Activated naive CD4-positive, alpha-beta T cell (primary cell): ENCODE measurements at places on chromosomes 16 and 17.

DNA sequence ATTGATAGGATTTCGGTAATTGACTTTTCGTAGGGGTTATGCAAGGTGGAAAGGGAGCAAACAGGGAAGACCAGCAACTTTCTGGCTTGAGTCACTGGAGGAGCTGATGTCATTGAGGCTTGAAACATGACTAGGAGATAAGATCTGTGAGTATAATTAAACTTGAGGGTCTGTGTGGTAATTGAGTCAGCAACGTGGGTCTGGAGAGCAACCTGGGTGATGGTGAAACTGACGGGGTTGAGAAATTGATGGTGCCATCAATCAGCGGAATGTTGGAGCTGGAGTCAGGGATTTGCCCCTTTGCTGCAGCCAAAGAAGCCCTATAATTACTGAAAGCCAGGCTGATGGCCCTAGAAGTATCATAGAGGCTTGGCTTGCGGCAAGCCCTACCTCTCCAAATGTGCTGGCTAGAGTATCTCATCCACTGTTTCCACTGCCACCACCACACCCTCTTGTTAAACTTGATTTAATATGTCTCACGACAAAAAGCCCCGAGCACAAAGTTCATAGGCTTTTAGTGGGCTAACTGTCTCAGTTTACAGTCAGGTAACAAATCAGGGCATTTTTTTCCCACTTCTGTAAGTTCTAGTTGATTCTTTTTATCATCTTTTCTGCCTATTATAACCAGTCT, 186.9 kb upstream of the ELAC2 start:
- no peak for DNase-seq

DNA sequence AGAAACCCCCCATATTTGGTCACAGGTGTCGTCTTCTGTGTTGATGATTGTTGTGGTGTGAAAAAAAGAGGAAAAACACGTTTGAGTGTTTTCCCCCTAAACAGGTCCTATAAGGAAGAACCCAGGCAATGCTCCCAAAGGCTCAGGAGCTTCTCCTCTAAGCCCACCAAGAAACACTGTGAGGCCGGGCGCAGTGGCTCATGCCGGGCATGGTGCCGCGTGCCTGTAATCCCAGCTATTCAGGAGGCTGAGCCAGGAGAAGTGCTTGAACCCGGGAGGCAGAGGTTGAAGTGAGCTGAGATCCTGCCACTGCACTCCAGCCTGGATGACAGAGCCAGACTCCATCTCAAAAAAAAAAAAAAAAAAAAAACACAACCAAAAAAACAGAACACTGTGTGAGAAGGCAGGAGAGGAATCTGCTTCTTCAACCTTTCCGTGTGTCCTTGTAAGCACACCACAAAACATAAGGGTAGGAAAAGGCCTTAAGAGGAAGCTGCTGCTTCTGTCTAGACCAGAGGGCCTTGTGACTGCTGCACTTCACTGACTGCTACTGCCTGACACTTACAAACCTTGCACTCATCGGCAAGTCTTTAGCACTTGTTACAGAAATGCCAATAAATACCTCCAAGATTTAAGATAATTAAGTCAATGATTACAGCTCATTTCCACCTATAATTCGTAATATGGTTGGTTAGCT, 9.3 kb downstream of the JPT1 start:
- DNase-seq = no peak

DNA sequence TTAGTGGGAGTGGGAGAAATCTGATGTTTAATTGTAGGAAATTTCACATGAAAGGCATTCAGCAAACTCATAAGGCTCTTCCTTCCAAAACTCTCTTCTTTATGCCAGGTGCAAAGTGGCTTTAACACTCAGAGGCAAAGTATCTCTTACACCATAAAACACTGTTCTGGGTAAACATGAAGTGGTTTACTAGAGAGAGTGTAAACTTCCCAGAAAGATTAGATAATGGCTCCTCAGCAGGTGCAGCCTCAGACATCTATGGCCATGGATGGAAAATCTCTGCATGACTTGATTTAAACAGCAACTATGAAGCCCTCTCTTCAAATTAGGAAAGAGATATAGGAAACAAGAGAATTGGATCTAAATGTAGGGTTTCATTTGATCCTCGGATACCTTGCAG, 583.1 kb upstream of the SALL1 start:
- no peak for DNase-seq

DNA sequence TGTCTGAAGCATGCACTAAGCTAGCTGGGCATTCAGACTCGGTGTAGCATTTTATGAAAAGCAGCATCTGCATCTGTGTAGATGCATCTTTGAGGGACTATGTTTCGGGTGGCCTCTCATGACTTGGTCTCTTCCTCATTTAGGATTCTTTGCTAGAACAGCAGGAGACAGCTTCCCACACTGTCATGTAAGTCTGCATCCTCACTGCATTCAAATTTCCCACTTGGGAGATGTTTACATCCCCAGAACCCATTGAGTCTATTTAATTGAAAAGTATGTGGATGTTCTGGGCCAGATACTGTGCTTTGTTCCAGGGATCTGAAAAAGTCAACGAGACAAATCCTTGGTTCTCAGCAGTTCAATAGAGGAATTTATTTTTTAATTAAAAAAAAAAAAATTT, 198.6 kb upstream of the EEF2KMT start:
- no peak for DNase-seq

GRCh38 chr17:35460354-35460851, 11.8 kb upstream of the SLFN13 start:
- peak; percentile 51 for DNase-seq

- DNase-seq = no peak
These were observed 4.5 kb upstream of the LMF1 start for GRCh38 chr16:975291-975690.

- no peak for DNase-seq
These were observed 11.9 kb downstream of the SEC14L5 start for GRCh38 chr16:4970010-4970409.

DNA sequence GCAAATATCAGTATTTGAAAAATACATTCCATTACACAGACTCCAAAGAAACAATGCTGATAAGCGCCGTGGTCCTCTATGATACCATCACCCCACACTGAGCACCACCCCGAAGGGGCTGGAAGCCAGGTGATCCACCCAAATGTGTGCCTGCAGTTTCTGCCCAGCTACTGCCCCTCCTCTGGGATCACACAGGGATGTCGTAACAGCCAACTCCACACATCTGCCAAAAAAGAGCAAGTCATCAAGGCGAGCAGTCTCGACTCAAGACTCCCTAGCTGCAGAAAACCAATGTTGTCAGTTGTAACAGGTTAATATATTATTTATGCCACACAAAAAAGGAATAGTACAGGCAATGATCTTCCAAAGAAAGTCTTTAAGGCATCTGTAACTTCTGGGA, 21.0 kb downstream of the CYB5D2 start:
- no peak for DNase-seq

DNA sequence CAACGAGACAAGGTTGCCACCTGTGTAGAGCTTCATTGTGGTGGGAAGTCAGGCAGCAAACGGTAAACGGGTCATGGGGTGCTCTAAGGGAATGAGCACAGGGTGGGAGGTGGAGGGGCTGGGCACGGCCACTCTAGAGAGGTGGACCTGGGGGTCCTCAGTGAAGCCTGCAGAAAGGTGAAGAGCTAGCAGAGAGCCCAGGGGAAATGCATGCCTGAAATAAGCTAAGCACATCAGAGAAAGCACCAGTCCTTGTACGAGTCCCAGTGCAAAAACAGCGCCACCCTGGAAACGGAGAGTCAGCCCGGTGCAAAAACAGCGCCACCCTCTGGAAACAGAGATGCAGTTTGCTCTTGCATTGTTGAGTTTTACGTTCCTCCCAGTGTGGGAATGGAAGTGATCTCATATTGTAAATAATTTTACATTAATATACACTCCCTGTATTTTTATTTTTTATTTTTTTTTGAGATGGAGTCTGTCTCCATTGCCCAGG, 65.0 kb downstream of the TBC1D16 start:
- DNase-seq = no peak

DNA sequence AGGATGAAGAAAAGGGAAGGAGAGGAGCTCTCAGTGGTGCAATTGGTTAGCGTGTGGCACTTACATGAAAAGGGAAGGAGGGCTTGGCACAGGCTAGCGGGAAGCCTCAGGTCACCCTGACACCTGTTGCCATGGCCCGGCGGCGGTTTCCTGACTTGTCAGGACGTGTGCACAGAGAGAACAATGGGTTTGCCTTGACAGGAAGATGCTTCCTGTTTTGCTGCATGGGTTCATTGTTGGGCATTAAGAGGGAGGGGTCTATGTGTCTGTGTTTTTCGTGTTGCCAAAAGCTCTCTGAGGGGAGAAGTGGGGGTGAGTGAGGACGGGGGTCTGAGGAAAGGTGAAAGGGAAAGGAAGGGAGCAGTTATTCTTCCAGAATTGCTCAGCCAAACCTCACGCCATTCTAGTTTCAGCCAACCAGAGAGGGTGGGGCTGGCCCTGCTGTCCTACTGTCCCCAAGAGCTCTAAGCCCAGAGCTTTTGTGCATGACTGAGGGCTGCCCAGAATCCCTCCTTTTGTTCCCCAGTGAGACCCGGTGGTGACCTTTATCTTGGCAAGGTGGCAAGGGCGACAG, 17.1 kb upstream of the CCR7 start:
- DNase-seq = peak; percentile 78

- no peak for DNase-seq
These were observed 335 bp downstream of the NECAB2 start for GRCh38 chr16:83968306-83968851.

GRCh38 chr17:80755650-80756405, 211.2 kb downstream of the RPTOR start:
- no peak for DNase-seq

- DNase-seq = no peak
These were observed 386.6 kb downstream of the XYLT1 start for GRCh38 chr16:17084130-17084529.

GRCh38 chr17:15412606-15413005, 54.8 kb downstream of the CDRT4 start:
- DNase-seq = no peak

DNA sequence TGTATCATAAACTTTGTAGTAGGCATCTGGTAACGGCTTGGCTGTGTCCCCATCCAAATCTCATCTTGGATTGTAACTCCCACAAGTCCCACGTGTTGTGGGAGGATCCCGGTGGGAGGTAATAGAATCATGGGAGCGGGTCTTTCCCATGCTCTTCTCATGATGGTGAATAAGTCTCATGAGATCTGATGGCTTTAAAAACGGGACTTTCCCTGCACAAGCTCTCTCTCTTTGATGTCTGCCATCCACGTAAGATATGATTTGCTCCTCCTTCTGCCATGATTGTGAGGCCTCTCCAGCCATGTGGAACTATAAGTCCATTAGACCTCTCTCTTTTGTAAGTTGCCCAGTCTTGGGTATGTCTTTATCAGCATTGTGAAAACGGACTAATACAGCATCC, 248.7 kb downstream of the SNX29 start:
- no peak for DNase-seq

DNA sequence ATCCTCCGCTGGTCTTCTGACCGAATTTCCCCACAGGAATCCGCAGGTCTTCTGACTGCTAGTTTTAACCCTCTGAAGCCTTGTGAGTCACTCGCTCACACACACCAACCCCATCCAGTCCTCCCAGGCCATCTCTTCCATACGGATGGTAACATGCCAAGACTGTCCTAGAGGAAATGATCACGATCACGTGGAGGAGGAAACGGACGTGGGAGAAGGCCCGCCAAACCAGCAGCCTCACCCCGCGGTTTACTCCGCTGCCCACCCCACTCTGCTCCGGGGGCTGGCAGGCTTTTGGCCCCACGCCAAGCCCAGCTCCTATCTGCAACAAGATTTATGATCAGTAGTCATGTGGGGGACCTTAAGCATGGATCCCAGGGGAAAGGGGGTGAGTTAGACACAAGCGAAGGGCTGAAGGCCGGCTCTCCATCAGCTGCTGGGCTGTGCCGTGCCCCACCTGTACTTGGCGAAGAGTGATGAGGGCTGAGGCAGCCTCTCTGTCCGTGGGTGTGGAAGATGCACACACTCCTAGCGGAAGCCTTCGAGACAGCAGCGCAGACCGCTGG, 1.5 kb upstream of the FAAP100 start:
- no peak for DNase-seq

DNA sequence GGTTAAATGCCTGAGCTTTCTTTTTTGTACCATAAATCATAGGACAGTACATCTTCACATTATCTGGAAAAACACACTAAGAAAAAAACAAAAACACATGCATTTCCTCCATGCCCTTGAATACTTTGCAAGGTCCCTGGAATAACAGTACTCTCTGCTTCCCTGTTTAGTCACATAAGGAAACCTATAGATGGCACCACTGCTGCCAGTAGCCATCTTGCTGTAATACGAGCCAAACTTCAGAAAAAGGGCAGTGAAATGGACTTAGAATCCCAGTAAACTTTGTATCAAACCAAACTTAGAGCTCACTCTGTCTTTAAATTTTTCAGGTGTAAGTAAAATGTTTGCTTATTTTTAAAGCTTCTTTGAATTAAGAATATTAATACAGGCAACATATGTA, 435.5 kb downstream of the KCNJ2 start:
- DNase-seq = no peak

- no peak for DNase-seq
These were observed 4.5 kb downstream of the ZNF646 start for GRCh38 chr16:31078597-31079341.

DNA sequence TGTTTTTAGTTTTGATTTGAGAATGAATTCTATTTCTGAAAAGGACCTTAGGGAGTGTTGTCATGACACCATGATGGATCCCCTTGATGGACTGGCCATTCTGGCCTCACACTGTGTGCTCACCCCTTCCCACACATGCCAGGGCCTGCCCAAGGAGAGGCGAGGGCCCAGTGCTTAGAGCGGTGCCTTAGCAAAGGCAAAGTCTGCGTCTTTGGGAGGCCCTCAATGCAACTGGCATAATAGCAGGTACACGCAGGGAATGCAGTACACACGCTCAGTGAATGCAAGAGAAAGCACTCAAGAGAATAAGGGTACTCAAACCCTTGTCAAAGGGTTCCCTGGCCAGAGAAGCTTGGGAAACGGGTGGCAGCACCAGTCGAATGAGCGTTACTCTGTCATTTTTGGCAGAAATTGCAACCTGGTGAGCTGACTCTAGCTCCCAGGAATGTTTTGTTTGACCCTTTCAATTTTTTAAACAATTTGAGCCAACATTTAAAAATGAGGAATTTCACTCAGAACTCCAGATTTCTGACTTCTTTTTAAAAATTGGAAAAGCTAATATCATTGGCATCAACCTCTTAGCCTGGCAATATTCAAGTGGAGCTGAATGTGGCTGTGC, 32.1 kb downstream of the NKD1 start:
- no peak for DNase-seq

- DNase-seq = no peak
These were observed 30.1 kb downstream of the C17orf100 start for GRCh38 chr17:6681671-6682070.

DNA sequence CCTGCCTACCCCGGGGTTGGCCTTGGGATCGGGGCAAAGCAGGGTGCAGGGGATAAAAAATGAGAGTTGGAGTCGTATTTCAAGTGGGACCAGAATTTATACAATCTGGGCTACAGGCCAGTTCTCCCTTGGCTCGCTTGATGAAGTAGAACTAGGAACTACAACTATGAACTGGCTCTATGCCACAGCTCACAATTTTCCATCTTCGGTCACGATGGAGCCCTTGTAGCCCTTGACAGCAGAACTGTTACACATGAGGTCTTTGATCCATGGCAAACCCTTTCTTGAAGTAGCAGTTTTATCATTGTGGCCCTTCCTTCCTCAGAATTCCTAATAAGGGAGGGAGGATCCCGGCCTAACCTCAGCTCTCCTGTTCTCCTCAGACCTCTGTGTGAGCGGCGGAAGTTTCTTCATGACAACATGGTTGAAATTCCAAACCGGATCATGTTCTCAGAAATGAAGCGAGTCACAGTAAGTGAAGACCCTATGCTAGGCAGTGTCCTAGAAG, 17.1 kb downstream of the LIG3 start:
- DNase-seq = no peak
